ENCODE measurements at places on chromosomes 1 and 21. TPM values are rescaled to one million over a fixed set of nuclear protein-coding genes. Genes with fewer than 3 reads are reported as not detected.

- no peak for DNase-seq
Measured at GRCh38 chr1:206836111-206836510, 29.3 kb upstream of the IL20 start.

DNA sequence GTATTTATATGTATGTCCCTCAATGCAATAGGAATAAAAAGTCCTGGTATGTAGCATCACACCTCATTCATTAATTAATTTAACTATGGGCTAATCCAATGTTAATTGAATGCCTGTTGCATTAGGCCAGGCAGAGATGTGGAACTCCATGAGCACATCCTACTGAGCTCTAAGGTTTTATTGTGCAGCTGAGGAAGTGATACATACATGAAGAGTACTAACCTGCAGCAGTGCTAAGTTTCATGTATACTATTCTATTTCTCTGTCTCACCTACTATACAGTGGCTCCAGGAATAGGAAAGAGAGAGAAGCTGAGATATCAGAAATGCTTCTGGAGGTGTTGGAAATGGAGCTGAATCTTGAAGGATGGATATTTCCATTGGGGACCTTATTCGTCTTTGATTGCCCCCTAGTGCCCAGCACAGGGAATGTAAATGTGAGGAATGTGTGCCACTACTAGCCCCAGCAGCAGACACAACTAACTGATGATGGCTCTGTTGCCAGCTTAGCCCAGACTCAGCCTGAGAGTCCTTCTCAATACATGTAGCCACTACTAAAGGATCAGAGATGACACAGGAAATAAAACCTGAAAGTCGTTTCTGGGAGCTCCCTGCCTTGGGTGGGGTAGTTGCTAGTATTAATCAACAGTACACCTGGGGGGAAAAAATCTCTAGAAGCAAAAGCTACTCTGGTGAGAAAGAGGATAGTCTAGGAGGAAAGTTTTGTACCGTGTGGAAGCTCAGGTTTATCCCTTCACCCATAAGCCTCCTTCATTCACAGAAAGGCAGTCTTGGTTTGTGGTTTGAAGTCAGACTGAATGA is 173.3 kb upstream of the FOXD3 start:
- DNase-seq, result no peak

DNA sequence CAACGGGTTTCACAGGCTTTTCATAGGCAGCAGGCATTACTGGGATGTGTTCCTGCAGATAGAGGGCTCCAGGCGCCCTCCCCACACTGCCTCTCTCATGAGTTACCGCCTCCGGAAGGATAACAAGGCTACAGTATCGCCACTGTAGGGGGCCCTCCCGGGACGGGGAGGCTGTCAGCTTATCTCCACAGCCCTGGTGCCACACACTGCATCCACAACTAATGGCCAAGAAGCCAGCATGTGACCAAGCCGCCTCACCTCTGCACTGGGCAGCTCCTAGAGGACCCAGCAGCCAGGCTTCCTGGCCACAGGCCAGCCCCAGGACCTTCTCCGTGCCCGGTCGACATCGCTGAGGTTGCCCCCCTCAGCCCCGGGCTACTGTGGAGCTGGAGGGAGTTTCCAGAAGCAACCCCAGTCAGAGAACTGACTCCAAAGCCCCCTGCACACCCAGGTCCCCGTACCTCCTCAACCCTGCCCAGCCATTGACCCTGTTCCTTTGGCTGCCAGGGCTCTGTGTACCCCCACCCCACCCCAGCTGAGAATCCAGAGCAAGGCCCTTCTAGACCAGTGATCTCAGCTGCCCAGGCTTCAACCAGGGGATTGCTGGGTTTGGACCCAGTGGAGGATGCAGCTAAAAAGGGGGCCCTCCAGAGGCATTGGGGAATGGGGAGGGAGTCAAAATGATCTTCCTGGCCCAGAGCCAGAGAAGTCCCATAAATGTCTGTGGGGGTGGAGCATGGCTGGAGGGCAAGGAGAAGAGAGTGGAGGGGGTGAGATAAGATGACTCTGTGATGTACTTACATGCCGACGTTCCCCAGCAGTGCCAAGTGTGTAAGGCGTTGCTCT is 45.0 kb downstream of the NEK2 start:
- no peak for DNase-seq

GRCh38 chr1:117098287-117098890 is 23.2 kb downstream of the TRIM45 start:
- no peak for DNase-seq

DNA sequence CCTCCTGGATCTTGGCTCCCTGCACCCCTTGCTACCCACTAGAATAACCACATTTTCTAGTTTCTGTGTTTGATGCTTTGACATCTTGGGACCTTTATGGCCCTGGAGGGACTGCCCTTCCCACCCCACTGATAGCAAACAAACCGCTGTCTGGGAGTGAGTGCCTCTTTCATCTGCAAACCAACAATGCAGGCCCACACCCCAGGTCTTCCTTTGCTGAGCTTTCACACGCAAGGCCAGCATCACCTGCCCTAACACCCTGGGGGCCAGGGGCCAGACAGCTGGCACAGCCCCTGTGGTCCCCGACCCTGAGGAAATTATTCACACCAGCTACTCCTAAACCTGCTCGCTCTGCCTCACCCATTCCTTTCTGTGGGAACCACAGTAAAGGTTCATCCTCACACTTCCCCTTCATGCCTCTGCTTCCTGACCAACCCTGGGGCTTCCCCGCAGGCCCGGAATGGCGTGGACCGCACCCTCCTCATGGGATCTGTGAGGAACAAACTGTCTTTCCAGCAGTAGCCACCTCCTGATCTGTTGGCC is 15.4 kb downstream of the SLC2A7 start:
- no peak for DNase-seq

DNA sequence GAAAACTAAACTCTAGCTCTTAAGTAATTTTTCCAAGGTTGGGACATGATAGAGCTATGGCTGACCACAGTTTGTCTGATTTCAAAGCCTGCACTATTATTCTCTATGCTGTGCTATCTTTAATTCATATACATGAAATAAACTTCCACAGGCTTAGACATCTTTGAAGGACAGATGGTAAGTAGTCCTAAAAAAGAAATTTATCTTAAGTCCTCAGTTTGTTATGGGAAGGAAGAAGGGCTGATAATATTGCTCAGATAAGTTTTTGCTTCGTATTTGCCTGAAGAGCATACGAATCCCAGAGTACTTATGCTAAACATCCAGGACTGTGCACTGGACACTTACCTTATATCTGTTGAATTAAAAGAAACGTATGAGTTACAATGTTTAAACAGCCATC is 39.6 kb downstream of the VCAM1 start:
- DNase-seq, result no peak

- no peak for DNase-seq
Measured at GRCh38 chr1:159079525-159079924, 3.0 kb upstream of the AIM2 start.

GRCh38 chr1:161726473-161727255 is 5.3 kb downstream of the FCRLB start:
- DNase-seq, result peak; percentile 79

DNA sequence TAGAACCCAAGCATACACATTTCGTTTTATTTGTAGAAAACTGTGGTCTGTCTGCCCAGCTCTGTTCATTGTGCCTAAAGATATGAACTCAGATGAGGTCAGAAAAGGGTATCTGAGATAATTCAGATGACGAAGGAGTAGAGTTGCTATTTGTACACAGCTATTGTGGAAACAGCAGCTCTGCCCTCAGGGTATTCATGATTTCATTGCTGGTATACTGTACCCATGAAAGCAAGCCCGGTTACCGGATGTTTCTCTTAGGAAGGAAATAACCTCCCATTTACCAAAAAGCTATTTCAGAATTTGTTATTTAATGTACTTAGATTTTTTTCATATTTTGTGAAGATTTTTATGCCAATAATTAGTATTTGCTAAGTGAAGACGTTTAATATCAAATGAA is 37.8 kb downstream of the SMAP2 start:
- no peak for DNase-seq

DNA sequence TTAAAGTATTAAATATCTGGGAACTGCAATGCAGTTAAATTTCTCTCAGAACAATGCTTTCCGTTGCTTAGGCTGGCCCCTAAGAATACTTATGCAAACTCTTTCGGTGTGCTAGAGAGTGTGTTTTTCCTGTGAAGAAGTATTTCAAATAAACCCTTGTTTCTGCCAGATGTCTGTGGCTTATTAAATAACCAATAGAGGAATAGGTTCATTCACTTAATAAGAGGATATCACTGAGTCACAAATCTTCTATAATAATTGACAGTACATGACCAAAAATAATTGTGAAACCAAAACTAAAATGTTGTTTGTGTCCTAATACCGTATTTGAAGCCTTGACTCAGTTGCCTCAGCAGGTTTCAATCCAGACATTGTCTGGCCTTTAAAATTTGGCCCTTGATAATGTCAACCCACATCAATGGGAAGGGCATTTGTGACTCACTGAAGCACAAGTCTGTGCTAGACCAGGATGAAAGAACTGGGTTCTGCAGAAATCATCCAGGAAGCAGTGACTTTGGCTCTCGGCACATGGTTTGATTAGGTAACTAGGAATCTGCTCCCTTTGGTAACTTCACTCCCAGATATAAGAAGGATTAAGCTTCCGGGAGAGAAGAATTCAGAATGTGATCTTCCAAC is 104.2 kb upstream of the BARHL2 start:
- DNase-seq, result no peak

DNA sequence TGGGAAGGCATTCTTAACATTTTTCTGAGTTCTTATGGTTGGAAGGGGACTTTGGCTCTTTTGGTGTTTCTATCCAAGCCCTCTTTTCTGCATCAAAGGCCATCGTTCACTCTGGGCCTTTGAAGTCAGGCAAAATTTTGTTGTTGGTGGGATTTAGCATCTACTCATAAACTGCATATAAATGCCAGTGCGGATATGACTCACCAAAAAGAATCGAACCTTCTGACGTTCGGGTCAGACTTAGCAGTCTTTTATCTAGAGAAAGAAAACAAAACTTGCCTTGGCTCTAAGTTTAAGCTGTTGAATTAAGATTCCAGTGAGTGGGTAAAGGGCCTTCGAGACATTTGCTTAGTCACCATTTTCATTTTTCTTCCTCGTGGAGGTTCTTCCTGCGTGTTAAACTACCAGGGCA is 51.4 kb downstream of the EVA1C start:
- DNase-seq, result no peak

GRCh38 chr1:47783638-47784496 is 213.3 kb downstream of the TRABD2B start:
- DNase-seq, result no peak

- no peak for DNase-seq
Measured at GRCh38 chr1:107276247-107276646, 135.4 kb downstream of the NTNG1 start.

GRCh38 chr1:93288558-93288957 is 57.1 kb upstream of the DR1 start:
- no peak for DNase-seq

DNA sequence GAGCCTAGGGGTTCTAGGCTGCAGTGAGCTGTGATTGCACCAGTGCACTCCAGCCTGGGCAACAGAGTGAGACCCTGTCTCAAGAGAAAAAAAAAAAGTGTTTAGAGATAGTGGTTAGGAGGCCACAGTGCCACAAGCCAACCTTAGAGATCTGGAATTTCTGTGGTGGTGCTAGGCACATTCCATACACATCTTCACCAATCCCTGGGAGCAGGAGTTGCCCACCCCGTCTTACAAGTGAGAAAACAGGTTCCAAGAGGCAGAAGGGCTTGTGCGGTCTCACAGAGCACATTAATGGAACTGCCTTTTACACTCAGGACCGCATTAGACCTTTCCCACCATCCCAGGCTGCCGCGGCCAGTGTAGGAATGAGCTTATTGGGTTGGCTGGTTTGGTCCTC is 93.2 kb downstream of the EPHB2 start:
- DNase-seq, result no peak

- no peak for DNase-seq
Measured at GRCh38 chr1:119537966-119538365, 31.0 kb downstream of the HSD3B1 start.

GRCh38 chr1:99264201-99265021 is at the start of gene PLPPR4:
PLPPR4 (plus strand) TSS chr1:99264492; CDS start chr1:99264594, 102 bp downstream.
- peak; percentile 71 for DNase-seq

The CFAP107 gene
- total RNA-seq, result not detected

The RGS7 gene
- total RNA-seq, result 2.4 TPM

The RGS4 gene
- total RNA-seq, result 39.9 TPM

The WNT3A gene
- total RNA-seq, result not detected

The FBXO2 gene
- 3.1 TPM for total RNA-seq

The C8B gene
- total RNA-seq, result not detected

The LCE3C gene
- not detected for total RNA-seq
